ENCODE measurements at places on chromosomes 6 and 20. TPM values are rescaled to one million over a fixed set of nuclear protein-coding genes. Genes with fewer than 3 reads are reported as not detected.

GRCh38 chr20:430091-430999 is 22.2 kb downstream of the RBCK1 start:
- H3K4me3 ChIP-seq: no peak overlapping the region
- no peaks in the 10 kb centered on the region for H3K27me3 ChIP-seq
- no peak overlapping the region for H3K27ac ChIP-seq
- DNase-seq: no peak
- peaks cover 14% of the 10 kb centered on the region for H3K36me3 ChIP-seq
- H3K4me1 ChIP-seq: no peaks in the 10 kb centered on the region

DNA sequence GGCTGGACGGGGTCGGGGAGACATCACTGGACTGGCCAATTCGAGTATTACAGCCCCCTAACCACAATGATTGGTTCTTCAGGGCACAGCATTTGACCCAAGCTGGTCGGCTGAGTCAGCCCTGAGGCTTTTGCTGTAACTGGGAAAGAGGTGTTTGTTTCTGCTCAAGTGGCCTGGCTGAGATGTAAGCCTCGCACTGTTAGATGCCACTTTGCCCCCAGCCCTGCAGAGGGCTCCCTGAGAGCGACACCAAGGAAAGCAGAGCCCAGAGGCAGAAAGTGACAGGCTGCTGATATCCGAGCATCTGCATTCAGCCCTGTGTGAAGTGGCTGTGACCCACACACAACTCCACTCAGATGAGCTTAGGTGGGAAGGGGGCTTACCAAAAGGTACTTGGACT is 19.4 kb downstream of the ERGIC3 start:
- DNase-seq: peak; percentile 38
- no peak overlapping the region for H3K4me3 ChIP-seq
- no peaks in the 10 kb centered on the region for H3K36me3 ChIP-seq

DNA sequence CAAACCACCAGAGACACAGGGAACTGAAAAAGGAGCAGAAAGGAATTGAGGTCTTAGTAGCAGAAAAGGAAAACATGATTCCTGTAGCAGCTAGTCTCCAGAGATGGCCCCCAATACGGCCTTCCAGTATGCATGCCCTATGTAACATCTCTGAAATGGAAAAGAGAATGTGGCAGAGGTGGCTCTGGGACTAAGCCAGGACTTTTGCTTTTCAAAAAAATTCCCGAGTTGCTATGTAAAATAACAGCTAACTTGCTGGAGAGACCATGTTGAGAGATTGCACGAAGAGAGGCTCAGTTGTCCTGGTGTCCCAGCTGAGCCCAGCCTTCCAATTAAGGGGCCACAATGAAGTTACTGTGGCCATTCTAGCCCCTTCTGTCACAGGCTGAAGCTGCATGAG is 27.7 kb downstream of the IL20RA start:
- no peaks in the 10 kb centered on the region for H3K27me3 ChIP-seq
- H3K4me3 ChIP-seq: no peak overlapping the region
- H3K36me3 ChIP-seq: no peaks in the 10 kb centered on the region
- peak overlapping the region; percentile 45 for H3K27ac ChIP-seq
- DNase-seq: no peak

DNA sequence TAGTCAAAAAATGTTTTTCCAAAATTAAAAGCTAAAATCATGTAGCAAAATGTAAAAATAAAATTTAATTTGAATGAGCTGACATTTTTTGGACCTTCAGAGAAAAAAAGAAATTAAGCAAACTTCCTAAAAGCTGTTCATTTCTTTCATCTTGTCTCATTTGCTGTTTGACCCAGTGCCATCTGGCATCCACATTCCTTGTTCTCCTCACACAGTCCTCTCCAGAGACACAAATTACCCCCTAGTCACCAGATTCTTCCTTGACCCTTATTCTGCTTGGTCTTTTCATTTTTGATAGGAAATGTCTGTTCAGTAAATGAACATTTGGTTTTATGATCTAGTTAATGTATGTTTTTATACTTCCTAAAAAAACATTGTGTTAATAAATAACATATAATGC is 55.2 kb downstream of the HDDC2 start:
- DNase-seq: no peak
- no peaks in the 10 kb centered on the region for H3K27me3 ChIP-seq
- H3K27ac ChIP-seq: no peak overlapping the region
- H3K4me3 ChIP-seq: no peak overlapping the region

DNA sequence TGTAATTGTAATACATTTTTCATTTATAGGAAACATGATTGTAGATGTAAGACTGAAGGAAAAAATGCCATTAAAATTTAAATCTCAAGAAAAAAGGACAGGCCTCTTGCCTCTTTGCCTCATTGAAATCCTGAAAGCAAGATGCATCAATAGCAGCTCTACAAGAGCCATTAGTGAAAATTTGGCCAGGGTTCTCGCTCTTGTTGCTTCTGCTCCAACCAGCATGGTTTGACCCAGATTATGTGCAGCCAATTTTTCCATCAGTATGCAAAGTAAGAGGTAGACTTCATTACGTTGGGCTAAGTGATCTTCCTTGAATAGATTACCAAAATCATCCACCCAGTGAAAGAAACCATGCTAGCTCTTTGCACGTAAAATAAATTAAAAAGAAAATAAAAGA is 106.6 kb downstream of the SGK1 start:
- no peak for DNase-seq
- H3K4me3 ChIP-seq: no peak overlapping the region
- H3K27ac ChIP-seq: no peak overlapping the region

Gene TUBB2A
- 401 TPM for total RNA-seq

Data from astrocyte (in vitro differentiated cells and primary cell).